DND-41 (cell line): ENCODE measurements at places on chromosomes 6 and 20.

DNA sequence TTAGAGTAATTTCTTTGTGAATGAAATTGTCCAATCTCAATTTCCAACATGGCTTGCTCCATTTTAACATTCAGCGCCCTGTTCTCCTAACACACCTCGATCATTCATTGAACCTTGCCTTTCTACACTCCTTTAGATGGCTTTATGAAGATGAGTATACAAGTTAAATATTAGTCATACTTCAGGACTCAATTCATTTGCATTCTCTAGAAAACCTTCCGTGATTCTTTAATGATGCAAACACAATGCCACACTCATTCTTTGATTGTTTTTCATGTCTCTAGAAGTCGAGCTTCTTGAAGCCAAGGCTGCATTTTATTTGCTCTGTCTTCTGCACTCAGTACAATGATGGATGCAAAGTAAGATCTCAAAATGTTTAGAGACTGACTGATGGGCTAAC, 641.2 kb downstream of the DOK5 start:
- no peak for DNase-seq

DNA sequence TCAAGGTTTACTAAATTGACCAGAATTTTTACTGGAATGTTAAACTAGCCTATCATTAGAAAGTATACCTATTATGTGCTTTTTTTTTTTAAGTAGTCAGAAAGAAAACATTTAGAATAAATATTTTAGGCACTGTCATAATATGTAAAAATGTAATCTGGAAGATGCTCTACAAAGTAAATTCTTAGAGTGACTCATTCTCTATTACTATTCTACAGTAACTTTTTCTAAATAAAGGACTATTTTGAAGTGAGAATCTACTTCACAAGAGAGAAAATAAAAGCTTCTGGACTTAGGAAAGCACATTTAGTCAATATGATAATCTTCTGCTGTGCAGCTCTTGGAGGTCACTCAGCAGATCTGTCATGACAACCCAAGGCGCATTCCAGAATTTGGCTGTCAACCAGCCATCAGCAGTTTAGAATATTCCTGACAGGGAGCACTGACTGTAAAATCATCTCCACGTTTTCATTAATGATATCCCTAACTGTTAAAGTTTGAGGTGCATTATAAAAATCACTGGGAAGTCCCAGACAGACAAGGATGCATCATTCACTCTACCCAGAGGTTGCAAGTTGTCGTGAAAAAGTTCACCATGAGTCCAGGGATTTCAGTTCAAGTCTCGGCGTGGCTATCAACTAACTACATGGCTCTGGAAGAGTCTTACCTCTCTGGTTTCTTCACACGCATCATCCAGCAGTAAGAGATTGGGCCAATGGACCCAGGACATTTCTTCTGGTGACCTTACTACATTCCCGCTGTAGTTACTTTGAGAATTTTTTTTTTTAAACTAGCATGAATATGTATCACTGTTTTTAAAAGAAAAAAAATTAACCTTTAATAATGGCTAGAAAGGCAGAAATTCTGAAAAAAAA, 374.9 kb downstream of the GJA1 start:
- DNase-seq = no peak

DNA sequence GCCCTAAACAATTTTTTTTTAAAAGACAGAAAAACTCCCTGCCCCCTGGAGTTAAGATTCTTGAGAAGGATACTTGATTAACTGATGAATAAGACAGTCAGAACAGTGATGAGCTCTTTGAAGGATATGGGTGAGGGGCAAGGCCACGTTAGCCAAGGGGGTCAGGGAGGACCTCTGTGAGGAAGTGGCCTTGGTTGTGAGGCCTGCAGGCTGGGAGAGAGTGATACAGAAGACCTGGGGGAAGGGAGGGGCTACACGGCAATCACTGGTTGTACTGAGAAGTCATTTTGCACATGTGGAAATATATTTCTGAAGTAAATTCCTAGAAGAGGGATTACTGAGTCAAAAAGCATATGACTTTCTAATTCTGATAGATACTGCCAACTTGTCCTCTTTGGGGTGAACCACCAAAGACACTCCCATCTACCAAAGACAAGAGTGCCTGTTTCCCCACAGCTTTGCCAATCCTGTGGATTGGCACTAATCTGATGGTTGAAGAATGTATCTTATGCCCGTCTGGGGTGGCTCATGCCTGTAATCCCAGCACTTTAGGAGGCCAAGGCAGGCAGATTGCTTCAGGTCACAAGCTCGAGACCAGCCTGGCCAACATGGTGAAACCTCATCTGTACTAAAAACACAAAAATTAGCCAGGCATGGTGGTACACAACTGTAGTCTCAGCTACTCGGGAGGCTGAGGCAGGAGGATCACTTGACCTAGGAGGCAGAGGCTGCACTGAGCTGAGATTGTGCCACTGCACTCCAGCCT, 22.3 kb upstream of the BCAS4 start:
- DNase-seq = no peak

DNA sequence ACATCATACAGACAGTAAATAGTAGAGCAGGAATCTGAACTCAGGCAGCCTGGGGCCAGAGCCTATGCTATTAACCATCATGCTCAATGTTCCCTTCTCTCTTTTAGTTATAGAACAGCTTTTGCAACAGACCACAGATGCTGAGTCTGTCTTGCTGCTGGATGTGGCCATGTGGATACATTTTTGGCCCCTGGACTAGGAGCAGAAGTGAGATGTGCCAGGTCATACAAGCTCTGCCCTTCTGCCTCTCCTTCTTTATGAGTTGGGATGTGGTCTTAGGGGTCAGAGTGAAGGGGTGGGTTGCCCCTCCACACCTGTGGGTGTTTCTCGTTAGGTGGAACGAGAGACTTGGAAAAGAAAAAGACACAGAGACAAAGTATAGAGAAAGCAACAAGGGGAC, 14.6 kb upstream of the AARS2 start:
- DNase-seq = no peak

- no peak for DNase-seq
These were observed 153.7 kb downstream of the FOXC1 start for GRCh38 chr6:1763404-1763803.
